ENCODE measurements at places on chromosomes 5 and 9. TPM values are rescaled to one million over a fixed set of nuclear protein-coding genes. Genes with fewer than 3 reads are reported as not detected.

- DNase-seq = no peak
These were observed 9.4 kb upstream of the TNFAIP8 start for GRCh38 chr5:119346394-119346793.

DNA sequence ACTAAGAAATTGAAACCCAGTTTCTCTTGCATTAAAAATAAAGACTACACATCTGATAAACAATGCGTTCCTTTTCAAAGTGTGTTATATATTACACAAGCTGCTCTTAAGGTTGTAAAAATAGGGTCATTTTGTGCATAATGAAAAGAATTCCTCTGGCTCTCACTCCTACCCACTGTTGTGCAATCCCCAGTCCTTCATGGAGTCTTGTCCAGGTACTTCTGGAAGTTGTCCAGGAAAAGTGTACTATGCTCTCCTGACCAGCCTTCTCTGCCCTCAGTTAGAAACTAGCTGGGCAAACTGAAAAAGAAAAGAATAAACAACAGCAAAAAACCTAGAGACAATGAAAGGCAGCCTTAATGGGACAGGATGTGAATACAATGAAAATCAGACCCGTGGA is 345.5 kb upstream of the PAPPA start:
- DNase-seq = no peak

- no peak for DNase-seq
These were observed 26.2 kb upstream of the ERGIC1 start for GRCh38 chr5:172807766-172808311.

The SPATA31D4 gene
- polyA plus RNA-seq = not detected

The PTPRD gene
- 0.48 TPM for polyA plus RNA-seq

DNA sequence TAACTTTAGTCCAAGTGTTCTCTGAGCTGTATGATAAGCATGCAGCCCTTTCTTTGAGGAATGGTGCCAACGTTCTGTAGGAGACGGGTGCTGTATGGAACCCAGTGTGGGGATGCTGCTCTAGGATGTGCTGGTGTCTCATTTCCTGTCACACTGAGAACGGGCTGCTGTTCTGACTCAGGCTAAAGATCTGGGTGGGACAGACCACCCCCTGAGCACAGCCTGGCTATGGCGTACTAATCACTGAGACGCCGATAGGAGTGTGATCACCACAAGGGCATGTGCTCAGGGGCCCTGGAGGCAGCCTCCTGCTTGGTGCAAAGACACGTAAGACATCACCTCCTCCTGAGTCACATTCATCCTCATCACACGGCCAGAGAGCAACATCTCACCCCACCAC is 240.4 kb downstream of the IRX2 start:
- no peak for DNase-seq

- no peak for DNase-seq
These were observed 26.5 kb upstream of the GPX3 start for GRCh38 chr5:150993826-150994412.

GRCh38 chr5:109028608-109029299 is 281.1 kb downstream of the FER start:
- DNase-seq = no peak
